ENCODE measurements at places on chromosomes 7 and 10. TPM values are rescaled to one million over a fixed set of nuclear protein-coding genes. Genes with fewer than 3 reads are reported as not detected.

Gene NOD1
- total RNA-seq: 11.9 TPM

Gene MYO3A
- 8.7 TPM for total RNA-seq

Gene ADAM22
- 4.4 TPM for total RNA-seq

Gene BMPER
- 2.8 TPM for total RNA-seq

GRCh38 chr10:11553773-11554381 is 57.6 kb downstream of the USP6NL start:
- no peak overlapping the region for H3K27ac ChIP-seq
- no peak for DNase-seq
- H3K4me3 ChIP-seq: no peak overlapping the region
- no peaks in the 10 kb centered on the region for H3K36me3 ChIP-seq
- H3K4me1 ChIP-seq: no peaks in the 10 kb centered on the region

GRCh38 chr10:48610585-48611093 is 5.8 kb upstream of the ARHGAP22 start:
- DNase-seq: no peak
- H3K27me3 ChIP-seq: no peaks in the 10 kb centered on the region
- no peak overlapping the region for H3K4me3 ChIP-seq
- H3K36me3 ChIP-seq: no peaks in the 10 kb centered on the region
- no peaks in the 10 kb centered on the region for H3K4me1 ChIP-seq

DNA sequence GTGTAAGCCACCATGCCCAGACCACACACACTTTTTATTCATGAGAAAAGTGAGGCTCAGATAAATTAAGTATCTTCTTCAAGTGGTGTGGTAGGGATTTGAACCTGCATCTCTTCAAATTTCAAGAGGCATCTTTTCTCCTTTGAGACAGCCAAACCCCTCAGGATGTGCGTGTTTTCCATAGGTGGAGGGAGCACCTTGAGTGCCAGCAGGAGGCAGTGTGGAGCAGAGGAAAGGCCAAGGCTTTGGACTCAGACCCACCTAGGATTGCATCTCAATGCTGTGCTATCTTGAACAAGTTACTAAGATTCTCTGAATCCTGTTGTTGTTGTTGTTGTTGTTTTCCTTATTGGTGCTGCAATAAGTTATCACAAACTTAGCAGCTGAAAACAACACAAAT is 40.2 kb upstream of the MYL10 start:
- H3K36me3 ChIP-seq: no peaks in the 10 kb centered on the region
- H3K27me3 ChIP-seq: no peaks in the 10 kb centered on the region
- H3K4me1 ChIP-seq: no peaks in the 10 kb centered on the region
- no peak for DNase-seq
- no peak overlapping the region for H3K27ac ChIP-seq

DNA sequence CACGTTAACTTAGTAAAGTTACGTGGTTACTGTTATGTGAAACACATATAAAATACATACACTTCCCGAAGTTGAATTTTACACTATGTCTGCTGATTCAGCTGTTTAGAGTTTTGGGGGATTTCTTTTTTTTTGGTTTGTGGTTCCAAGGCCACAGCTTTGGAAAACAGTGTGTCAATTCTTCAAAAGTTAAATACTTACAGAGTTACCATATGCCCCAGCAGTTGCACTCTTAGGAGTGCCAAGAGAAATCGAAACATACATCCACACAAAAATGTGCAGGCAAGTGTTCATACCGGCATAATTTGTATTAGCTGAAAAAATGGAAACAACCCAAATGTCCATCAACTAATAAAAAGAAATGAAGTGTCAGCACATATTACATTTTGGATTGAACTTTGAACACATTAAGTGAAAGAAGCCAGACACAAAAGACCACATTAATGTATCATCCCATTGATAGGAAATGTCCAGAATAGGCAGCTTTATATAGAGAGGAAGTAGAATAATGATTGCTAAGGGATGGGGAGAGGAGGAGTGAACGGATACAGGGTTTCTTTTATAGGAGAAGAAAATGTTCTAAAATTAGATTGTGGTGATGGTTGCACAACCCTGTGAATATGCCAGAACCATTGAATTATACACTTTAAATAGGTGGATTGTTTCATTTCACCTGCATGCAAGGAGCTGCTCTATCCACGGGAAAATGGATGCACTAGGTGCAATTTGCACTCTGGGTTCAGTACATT is 17.6 kb downstream of the APBB1IP start:
- H3K4me1 ChIP-seq: no peaks in the 10 kb centered on the region
- H3K27me3 ChIP-seq: no peaks in the 10 kb centered on the region
- no peak overlapping the region for H3K4me3 ChIP-seq
- DNase-seq: no peak
- no peak overlapping the region for H3K27ac ChIP-seq

GRCh38 chr10:3865565-3865964 is 80.6 kb upstream of the KLF6 start:
- H3K4me1 ChIP-seq: no peaks in the 10 kb centered on the region
- H3K36me3 ChIP-seq: no peaks in the 10 kb centered on the region
- H3K4me3 ChIP-seq: no peak overlapping the region
- no peak for DNase-seq
- no peaks in the 10 kb centered on the region for H3K27me3 ChIP-seq
- no peak overlapping the region for H3K27ac ChIP-seq

Data from testis (tissue), 5 donors.